MV-4-11 (cell line): ENCODE measurements at places on chromosomes 11 and 22.
A peak's percentile ranks its signal among the peaks of the same experiment; 100 is the strongest.

DNA sequence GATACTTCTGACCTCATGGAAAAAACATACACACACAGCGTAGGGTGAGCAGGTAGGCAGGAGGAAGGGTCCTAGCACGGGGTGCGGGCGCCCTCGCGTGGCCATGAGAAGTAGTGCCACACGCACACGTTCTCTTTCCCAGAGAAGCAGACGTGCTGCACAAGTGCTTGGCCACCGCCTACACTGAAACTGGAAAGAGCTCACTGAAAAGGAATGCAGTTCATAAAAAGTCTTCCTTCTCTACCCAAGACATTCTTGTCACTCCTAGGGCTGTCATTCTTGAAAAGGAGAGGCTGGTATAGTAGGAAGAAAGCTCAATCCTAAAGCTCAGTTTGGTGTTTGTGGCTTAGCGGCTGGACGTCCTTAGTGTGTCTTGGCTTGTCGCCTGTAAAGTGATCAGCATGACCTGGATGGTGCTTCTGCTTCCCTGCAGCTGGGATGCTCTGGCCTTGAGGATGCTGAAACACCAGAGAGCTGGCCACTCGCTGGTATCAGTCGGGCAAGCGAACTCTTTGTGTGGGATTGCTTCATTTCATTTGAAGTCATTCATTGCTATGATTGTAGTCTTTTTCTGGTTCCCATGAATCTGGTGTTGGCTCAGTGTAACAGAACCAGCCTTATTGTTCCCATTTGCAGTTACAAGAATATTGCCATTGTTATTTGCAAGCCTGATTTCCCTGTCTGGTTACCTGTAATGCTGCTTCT, 303.8 kb downstream of the NTM start:
- DNase-seq: peak; percentile 24

- DNase-seq: peak; percentile 22
Measured at GRCh38 chr11:84780689-84781293, 846.4 kb downstream of the DLG2 start.

- peak; percentile 91 for DNase-seq
Measured at GRCh38 chr11:10503777-10504480, 37.1 kb downstream of the RNF141 start.

DNA sequence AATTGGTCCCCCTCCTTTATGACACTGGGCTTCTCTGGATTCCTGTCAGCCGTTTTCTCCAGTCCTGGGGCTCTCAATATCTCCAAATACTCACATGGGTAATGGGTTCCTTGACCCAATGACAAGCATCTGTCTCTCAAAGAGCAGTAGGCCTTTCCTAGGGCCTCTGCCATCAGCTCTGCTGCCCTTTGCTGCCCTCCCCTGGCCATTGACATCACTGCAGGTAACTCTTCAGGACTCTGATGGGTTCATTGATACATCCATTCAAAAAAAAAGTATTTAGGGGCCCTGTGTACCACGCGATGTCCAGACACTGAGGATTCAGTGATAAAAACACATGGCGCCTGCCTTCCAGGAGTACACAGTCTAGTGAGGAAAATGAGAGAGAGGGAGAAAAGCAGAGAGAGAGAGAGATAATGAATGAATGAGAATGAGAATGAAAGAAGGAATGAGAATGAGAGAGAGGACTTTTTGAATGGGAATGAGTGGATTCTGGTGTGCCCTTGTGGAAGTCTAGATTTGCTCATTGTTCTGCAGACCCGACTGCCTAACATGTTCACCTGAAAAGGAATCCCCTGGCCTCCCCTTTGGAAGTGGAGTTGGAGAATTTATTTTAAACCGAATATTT, 42.6 kb upstream of the OLFML1 start:
- DNase-seq: peak; percentile 24

GRCh38 chr11:68211546-68211945, 1.6 kb downstream of the KMT5B start:
- DNase-seq: no peak

DNA sequence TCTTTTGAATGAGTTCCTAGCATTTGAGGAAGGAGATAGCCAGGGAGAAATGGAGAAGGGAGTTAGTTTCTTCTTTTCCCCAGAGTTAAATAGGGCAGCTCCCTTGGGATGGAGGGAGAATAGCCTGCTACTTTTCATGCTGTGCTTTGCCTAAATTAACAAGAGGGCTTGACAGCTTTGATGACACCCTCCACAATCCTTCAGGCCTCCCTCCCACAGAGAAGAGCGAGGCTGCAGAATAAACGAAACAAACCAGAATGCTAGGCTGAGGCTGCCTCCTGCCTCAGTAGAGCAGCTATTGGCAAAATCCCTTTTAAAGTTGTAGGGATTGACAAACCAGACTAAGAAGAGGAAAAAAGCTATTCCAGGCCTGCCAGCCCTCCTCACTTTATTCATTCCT, 94.6 kb downstream of the C11orf58 start:
- no peak for DNase-seq

DNA sequence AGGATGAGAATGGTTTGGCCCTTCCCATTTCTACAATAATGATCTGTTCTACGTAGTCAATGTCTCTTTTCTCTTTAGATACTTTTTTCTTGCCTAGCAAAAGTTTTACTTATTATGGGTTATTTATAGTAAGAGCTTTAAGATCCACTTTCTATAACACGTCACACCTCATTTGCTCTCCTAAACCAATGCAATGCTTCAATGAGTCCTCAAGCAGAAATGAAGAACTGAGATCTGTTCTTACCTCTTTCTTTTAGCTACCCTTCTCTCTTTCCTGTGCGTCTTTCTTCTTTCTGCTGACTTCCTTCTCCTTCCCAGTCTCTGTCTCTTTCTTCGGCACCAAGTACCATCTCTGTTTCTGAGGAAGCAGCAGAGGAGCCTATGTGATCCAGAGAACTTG, 61.8 kb downstream of the SNX19 start:
- no peak for DNase-seq

GRCh38 chr11:115873813-115874212, 369.6 kb upstream of the CADM1 start:
- DNase-seq: peak; percentile 89

DNA sequence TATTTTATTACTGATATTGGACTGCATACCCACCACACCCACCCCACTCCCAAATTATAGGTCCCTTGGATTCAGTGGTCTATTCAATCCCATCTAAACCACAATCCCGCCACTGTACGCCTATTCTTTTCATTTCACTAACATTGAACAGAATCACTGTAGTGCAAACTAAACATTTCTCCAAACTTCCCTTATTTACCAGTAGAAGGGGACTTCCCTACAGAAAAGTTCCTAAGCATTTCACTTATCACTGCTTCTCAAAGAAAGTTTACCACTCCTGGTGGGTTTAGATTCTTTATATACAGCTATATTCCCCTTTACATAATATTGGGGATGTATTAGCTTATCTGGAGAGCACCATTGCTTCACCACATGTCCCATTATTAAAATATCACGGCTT, 29.3 kb downstream of the OR8B12 start:
- no peak for DNase-seq

GRCh38 chr22:47063071-47063509, 300.6 kb downstream of the TBC1D22A start:
- DNase-seq: no peak

DNA sequence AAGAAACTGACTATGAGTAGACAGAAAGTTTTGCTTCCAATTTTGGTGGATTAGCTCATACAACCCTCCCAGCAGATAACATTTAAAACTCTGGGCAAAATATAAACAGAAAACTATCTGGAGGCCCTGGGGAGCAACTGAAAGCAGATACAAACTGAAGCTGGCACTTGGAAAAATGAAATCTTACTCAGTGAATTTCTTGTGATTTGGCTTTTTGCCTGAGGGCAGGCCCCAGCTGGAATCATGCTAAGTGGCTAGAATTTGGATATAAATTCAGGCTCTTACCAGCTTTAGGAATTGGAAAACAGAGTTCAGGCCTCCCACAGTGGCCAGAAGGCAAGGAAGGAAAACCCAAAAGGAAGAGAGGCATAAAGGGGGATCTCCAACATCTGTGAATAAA, 85.8 kb downstream of the EFCAB6 start:
- DNase-seq: no peak

- DNase-seq: no peak
Measured at GRCh38 chr11:62835336-62835735, 2.7 kb upstream of the TEX54 start.

DNA sequence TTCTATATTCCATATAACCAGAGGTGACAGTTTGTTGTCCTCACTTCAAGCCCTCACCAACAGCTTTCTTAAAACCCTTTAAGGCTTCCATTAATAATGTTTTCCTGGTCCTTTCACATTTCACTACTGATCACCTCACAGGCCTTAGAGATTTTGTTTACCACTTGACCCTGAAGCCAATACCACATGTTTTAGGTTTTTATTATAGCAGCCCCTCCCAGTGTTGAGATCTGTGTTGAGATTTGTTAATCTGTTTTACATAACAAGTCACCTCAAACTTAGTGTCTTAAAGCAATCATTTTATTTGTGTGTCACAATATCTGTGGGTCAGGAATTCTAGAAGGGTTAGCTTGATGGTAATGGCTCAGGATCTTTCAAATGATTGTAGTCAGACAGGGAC, 49.9 kb downstream of the FAR1 start:
- no peak for DNase-seq

GRCh38 chr11:66008468-66009101, 3.2 kb upstream of the CST6 start:
- peak; percentile 42 for DNase-seq

DNA sequence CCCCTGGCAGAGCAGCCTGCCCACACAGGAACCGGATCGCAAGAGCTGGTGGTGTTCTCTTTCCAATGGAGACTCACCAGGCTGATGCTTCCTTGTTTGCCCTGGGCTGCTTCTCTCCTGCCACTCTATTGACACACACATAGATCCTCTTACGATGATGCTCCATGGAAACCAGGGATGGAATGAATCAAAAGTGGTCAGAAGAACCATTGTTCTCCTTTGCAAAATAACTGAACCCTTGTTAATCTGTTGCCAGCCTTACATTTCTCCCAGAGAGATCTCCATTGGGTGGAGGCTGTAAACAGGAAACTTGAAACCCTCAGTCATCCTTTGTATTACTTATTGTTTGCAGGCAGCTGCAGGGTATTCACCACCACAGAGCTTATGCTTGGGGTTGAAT, 24.6 kb upstream of the LDLRAD3 start:
- DNase-seq: peak; percentile 59

DNA sequence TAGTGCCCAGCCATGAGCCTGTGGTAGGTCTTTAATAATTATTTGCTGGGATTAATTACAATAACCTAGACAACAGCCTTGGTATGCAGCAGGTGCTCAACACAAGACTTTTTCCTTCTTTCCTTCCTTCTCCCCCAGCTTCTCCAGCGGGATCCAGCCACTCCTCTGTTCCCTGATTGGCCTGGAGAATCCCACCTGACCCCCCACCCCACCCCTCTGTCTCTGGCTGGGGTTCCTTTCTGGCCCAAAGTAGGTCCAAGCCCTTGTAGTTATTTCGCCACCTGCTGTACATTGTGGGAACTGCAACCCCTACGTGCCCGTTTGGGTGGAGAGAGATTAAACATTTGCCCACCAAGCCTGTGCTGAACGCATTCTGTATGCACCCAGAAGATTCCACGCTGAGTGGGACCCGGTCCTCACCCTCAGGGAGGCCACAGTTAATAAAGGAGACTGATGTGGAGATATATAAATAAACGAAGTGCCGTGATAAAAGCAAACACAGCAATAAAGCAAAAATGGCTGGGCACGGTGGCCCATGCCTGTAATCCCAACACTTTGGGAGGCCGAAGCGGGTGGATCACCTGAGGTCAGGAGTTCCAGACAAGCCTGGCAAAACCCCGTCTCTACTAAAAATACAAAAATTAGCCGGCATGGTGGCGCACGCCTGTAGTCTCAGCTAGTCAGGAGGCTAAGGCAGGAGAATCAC, 32.1 kb upstream of the DGKZ start:
- peak; percentile 60 for DNase-seq

- no peak for DNase-seq
Measured at GRCh38 chr11:104619751-104620150, 278.5 kb downstream of the CASP12 start.

DNA sequence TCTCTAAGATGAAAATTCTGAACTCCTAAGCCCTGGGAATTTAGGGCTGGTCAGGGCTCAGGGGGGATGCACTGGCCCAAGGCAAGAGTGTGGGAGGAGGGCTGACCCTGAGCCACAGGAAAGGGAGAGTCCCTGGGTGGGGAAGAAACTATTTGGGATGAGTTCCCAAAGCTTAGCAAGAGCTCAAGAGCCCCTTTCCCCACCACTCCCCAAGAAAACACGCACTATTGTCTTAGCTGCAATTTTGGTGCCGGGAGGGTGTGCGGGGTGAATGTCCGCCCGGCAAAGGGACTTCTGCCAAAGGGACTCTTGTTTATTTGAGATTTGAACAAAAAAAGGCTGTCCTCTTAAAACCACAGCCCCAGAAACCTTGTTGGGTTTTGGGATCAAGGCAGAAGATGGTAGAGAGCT, 37.0 kb downstream of the KIAA1671 start:
- DNase-seq: no peak

- DNase-seq: no peak
Measured at GRCh38 chr11:61976420-61976800, 9.0 kb upstream of the FTH1 start.

- DNase-seq: no peak
Measured at GRCh38 chr11:80350541-80350940, 909.7 kb upstream of the TENM4 start.

GRCh38 chr11:70655816-70656215, 257.5 kb downstream of the CTTN start:
- DNase-seq: no peak

GRCh38 chr22:24496661-24497060, 1.5 kb downstream of the UPB1 start:
- DNase-seq: no peak

DNA sequence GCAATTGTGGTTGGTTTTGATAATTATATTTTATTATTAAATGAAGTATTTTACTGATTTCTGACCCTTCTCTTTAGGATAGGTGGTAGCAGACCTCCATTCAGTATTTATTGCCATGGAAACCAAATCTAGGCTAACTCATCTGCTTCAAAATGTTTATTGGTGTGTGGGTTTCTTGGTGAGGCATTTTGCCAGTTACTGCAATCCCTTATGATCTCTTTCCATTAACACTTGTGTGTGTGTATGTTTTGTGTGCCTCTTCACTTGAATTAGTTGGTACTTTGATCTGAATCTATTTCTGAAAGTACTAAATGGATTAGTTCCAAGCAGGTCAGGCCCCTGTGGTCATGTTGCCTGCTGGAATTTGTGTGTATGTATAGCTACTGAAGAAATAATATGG, 184.4 kb upstream of the C11orf87 start:
- DNase-seq: no peak

GRCh38 chr11:8235925-8236324, 27.8 kb downstream of the LMO1 start:
- no peak for DNase-seq

GRCh38 chr11:92826603-92827002, 142.8 kb upstream of the MTNR1B start:
- DNase-seq: no peak
